Nucleus accumbens (tissue), 56 donors: ENCODE measurements at places on chromosomes 6 and 20.

GRCh38 chr6:130933712-130934200 is 106.5 kb downstream of the SMLR1 start:
- no peak for DNase-seq

GRCh38 chr6:117728626-117729025 is 53.4 kb downstream of the NUS1 start:
- DNase-seq, result no peak

- no peak for DNase-seq
Observed at GRCh38 chr6:25536781-25537180, 115.2 kb upstream of the SCGN start.

GRCh38 chr6:13063300-13063918 is 264.9 kb downstream of the TBC1D7 start:
- no peak for DNase-seq

GRCh38 chr6:17998442-17998841 is 11.0 kb upstream of the KIF13A start:
- no peak for DNase-seq

DNA sequence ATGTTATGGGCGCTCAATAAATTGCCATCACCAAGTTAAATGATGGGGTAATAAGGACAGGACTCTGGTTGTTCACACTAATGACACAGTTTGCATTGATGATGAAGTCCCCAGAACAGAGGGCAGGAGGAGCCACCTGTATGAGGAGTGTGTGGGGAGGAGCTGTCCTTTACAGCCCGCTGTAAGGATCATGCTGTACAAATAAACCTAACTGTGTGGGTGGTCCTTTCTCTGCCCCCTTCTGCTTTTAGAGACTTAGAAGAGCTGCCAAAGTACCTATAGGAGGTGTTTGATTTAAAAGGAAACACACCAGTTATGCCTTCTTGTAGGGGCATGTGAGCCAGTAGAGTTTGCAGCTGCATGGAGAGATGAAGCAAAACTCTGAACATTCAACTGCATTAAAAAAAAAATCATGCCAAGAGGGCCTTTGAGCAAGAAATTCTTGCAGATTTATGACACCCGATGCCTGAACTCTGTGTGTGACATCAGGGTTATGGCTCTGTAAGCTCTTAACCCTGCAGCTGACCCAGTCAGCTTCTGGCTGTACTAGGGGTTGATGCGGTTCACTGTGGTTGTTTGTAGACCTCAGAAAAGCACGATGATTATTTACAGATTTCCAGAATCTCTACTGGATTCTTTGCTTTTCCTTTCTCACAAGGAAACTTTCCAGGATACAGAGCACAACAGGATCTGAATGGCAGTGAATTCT is 67.4 kb downstream of the UST start:
- no peak for DNase-seq

DNA sequence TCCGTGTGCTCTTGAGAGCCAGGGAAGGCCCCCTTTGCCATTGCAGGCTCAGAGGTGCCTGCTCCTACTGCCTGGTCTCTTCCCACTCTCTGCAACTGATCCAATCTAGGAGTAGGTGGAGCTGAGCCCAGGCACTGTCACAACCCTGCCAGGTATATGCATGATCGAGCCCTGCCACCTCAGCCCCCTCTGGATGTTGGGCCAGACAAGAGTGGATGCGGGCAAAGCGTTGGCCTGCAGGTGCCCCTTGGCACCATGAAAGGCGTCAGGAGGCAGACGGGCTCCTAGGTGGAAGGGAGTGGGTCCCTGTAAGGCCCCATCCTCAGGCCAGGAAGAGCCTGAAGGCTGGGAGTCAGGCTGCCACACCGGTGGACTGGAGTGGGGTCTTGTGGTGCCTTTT is 5.9 kb upstream of the OR14J1 start:
- DNase-seq, result no peak

DNA sequence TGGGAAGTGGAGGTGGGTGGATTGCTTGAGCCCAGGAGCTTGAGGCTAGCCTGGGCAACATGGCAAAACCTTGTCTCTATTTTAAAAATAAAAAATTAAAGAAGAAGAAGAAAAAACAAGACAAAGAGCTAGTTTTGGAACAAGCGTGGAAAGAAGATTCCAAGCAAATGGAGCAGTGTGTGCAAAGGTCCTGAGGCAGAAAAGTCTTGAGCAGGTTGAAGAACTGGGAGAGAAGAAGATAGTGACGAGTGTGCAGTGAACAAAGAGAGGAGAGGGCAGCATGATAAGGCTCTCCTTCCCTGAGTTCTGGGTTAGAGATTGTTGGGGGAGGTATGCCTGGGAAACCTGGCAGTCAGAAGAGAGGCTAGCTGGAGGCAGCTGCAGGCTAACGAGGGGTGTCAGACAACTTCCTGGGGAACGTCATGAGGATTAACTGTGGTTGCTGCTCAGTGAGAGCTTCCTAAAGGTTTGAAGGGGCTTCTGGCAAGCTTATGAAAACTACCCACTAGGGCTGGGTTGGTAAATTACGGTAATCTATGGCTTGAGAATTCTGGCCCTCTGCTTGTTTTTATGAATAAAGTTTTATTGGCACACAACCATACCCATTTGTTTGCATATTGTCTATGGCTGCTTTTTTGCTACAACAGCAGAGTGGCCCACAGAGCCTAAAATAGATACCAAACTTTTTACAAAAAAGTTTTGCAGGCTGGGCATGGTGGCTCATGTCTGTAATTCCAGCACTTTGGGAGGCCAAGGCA is 128.9 kb downstream of the ZFP64 start:
- no peak for DNase-seq

DNA sequence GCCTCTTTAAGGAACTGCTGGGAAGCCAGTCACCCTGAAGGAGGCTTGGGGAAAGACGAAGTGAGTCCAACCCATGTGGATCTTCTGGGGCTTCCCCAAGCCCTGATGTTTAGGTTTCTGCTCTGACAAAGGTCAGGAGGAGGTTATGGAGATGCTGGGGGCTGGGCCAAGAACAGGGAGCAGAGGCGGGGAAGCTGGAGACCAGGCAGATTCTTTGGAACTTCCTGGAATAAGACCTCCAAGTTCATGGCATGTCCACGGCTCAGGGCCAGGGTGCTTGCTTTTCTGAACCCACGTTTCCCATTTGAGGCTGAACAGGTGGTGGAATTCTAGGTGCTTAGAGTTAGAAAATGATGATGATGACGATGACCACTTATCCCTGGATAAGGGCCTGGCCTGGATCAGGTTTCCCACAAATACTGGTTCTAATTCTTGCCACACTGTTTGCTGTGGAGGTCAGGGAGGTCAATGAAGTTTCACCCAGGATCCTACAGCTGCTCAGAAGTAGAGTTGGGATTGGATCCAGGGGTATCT is 30.0 kb upstream of the TGM2 start:
- DNase-seq, result no peak

- DNase-seq, result no peak
Observed at GRCh38 chr20:22962567-22963439, 72.3 kb upstream of the SSTR4 start.

- no peak for DNase-seq
Observed at GRCh38 chr6:44606504-44606903, 219.0 kb downstream of the CDC5L start.

DNA sequence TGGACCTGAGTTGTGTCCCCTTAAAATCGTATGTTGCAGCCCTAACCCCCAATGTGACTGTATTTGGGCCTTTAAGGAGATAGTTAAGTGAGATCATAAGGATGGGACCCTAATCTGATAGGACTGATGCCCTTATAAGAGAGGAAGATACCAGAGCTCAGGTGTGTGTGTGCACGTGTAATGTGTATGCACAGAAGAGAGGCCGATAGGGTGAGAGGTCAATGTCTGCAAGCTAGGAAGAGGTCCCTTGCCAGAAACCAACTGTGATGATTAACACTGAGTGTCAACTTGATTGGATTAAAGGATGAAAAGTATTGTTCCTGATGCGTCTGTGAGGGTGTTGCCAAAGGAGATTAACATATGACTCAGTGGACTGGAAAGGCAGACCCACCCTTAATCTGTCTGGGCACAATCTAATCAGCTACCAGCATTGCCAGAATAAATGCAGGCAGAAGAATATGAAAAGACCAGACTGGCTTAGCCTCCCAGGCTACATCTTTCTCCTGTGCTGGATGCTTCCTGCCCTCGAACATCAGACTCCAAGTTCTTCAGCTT is 299.8 kb downstream of the LRFN2 start:
- no peak for DNase-seq

DNA sequence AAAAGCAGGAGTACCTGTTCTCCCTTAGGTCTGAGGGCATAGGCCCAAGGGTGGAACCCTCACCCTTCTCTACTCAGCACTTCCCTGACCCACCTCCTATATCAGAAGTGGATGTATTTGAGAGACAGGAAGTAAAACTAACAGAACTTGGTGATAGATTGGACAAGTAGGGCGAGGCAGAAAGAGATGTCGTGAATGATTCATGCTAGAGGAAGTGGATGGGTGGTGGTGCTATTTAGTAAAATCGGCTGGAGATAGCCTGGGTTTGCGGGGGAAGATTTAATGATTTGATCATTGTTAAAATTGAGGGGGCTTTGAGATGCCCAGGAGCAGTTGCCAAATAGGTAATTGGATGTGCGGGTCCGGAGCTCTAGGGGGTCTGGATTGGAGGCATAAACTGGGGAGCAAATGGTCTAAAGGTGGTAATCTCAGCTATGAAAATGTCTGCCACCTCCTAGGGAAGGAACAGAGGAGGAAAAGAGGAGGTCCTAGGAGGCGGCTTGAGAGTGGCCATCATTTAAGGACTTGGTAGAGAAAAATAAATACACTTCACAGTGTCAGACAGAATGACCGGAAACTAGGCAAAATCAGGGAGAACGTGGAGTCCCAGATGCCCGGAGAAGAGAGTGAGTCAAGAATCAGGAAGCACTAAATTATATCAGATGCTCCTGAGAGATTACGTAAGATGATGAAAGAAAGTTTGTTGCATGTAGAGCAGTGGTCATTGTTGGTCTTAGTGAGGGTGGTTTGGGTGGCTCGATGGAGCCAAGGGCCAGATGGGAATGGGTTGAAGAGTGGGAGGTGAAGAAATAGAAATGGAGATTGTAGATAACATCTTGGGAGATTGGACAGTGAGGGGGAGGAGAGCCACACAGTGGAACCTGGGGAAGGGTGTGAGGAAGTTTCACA is 142.0 kb downstream of the CEP57L1 start:
- no peak for DNase-seq

DNA sequence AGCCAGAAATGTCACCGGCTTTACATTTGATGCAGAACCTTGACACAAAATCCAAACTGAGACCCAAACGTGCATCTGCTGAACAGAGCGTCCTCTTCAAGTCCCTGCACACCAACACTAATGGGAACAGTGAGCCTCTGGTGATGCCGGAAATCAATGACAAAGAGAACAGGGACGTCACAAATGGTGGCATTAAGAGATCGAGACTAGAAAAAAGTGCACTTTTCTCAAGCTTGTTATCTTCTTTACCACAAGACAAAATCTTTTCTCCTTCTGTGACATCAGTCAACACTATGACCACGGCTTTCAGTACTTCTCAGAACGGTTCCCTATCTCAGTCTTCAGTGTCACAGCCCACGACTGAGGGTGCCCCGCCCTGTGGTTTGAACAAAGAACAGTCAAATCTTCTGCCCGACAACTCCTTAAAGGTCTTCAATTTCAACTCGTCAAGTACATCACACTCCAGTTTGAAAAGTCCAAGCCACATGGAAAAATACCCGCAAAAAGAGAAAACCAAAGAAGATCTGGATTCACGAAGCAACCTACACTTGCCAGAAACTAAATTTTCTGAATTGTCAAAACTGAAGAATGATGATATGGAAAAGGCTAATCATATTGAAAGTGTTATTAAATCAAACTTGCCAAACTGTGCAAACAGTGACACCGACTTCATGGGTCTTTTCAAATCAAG is 108.4 kb downstream of the RTN4IP1 start:
- no peak for DNase-seq

DNA sequence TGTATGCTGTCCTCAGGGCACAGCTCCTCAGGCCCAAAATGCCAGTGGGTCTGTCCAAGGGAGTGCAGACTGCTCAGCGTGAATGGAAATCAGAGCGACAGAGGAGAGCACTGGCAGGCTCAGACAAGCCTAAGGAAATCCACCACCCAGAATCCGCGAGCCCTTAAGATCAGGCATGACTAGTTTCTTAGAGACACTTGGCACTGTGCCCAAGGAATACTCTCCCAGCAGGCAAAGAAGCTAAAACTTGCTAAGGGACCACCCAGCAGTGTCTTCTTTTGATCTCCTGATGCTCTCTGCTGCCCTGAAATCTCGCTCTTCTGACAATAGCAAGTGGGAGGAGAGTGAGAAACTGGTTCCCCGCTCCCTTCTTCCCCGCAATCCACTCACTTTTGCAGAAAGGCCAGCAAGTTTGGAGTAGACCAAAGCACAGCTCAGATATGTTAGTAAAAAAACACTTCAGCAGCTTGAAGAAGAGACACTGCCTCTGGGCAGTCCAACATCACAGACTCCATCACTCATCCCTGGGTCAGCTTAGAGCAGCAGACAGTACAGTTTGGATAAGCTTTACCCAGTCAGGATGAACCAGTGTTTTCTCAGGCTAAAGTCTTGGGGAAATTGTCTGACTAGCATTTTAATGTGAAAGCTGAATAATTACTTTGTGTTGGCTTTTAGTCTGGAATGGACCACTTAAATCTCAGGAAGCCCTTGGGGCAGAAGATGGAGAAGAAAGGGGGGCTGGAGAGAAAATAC is 32.4 kb downstream of the TRAF3IP2 start:
- no peak for DNase-seq

GRCh38 chr6:37287519-37288157 is 29.7 kb upstream of the TMEM217 start:
- no peak for DNase-seq

DNA sequence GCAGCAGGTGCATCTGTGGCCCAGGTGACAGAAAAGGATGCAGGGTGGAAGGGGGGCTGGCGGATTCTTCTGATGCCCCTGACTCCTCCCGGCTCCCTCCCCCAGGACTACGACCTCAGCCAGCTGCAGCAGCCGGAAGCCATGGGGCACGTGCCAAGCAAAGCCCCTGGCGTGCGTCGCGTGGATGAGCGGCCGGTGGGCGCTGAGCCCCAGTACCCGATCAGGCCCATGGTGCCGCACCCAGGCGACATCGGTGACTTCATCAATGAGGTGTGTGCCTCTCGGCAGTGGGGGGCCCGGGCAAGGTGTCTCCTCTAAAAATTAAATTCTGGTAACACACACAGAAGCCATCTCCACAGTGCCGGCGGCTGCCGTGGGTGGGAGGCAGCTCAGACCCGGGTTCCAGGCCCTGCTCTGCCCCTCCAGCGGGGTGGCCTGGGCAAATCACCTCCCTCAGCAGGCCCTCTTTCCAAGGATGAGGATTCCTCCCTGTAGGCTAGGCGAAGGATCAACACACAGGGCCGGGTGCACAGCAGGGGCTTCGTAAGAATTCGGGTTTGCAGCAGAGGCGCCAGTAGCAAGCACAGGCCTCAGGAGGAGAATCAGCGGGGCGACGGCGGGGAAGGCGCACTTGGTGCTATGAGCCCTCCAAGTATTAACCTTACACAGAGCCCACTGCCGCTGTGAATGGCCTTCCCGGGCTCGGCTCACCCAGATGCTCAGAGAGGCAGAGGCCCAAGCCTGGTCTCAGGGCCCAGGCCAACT is 131.5 kb downstream of the TAF4 start:
- no peak for DNase-seq

DNA sequence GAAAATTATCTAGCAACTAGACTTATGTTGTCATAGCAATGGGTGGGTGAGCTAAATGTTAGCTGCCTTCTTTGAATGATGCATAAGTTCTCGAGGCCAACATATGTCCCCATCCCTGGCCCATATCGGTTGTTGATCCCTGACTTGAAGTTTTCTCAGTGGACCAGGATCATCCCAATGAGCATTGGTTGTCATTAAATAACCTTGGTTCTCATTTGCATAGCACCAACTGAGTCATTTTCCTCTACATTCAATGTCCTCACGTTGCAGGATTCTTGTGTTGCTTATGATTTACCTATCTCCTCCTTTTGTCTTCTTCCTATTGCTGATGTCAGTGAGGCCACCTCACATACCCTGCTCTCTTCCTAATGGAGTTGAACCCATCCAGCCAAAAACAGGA is 12.1 kb upstream of the AHCY start:
- no peak for DNase-seq
